ENCODE measurements at places on chromosomes 1 and 21.
A peak's percentile ranks its signal among the peaks of the same experiment; 100 is the strongest.

DNA sequence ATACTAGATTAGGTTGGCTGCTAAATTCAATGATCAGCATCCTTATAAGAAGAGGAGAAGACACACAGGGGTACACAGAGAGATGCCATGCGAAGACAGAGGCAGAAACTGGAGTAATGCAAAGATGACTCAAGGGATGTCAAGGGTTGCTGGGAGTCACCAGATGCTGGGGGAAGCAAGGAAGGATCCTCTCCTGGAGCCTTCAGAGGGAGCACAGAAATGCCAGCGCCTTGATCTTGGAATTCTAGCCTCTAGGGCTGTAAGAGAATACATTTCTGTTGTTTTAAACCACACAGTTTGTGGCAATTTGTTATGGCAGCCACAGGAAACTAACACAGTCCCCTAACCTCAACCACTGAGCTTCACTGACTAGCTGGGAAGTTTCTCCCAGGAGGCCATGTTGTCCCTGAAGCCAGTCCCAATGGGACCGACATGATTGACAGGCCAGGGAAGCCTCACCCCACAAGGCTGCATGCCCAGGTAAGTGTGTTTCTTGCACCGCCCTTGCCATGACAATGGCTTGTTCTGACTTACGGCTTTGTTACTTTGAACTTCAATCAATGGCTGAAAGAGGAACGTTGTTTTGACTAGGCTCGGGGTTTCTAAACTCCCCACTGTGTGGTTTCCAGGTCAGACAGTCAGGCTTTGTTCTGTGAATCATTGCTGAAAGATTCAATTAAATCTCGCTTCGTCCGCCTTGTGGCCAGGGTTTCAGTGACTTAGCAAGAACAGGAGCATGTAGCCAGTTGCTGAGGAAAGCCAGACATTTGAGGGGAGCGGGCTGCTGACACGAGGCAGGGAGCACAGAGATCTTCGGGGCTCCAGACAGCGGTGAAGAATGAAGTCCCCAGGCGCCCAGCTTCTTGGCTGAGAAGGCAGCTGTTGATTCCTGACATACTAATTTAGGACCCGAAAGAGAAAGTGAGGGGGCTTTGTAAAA is 62.3 kb downstream of the RUNX1 start:
- peak; percentile 50 for DNase-seq

- peak; percentile 76 for DNase-seq
These were observed 779 bp upstream of the STK40 start for GRCh38 chr1:36386265-36387140.

DNA sequence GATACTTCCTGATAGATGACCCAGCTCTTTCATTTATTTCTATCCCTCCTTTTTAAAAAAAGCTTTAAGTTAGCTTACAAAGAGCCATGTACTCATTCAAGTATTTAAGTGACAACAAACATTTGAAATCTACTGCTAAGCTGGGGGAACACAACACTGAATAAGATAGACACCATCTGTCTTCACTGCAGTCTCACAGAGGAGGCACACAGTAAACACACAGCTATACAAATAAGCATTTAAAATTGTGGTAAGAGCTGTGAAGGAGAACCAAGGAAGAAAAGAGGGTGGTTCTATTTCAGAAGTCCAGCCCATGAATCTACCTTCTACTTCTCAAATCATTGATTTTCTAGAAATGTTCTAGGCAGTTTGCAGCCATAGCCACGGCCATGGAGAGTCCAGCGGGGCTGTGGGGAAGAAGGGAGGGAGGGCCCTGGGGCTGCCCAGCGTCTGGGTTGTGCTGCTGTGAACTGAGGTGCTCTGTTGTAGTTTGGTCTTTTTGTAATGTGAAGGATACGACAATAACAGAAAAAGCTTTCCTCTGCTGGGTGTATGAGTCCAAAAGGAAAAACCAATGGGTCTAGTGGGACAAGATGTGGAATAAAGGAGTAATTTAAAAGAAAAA is 28.2 kb downstream of the PRDM2 start:
- no peak for DNase-seq

- no peak for DNase-seq
These were observed 2.2 kb upstream of the SSBP3 start for GRCh38 chr1:54408147-54409066.

- DNase-seq = peak; percentile 41
These were observed 12.0 kb downstream of the UBE2Q1 start for GRCh38 chr1:154546264-154547063.

DNA sequence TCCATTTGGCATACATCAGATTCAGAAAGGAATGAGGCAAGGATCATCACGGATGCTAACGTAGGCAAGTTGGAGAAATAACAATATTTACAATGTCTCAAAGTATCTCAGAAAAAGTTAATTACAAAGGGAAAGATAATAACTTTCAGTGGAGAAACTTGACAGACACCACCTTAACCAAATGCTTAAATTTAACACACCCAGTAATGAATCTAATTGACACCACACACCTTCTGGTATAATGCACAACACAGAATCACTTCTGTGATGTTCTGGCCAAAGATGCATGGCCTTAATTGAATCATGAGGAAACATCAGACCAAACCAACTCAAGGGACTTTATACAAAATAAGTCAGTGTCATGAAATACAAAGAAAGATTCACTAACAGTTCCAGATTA is 23.1 kb downstream of the USP48 start:
- no peak for DNase-seq

DNA sequence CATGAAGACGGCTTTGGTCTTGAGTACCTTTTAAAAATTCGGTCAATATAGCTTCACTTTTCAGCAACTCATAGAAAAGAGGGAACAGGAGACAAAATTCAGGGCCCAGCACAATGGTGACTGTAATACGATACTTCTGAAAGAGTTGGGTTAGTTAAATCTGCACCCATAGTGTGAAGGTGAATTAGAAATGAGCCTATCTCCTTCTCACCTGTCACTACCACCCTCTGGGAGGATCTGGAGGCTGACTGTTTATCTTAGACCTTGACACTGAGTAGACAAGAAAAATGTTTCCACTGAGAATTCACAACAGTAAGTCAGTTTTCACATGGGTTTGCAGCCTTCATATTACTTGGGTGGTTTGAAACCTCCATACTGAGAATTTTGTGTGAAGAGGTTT is 57.9 kb upstream of the HMGB4 start:
- no peak for DNase-seq

DNA sequence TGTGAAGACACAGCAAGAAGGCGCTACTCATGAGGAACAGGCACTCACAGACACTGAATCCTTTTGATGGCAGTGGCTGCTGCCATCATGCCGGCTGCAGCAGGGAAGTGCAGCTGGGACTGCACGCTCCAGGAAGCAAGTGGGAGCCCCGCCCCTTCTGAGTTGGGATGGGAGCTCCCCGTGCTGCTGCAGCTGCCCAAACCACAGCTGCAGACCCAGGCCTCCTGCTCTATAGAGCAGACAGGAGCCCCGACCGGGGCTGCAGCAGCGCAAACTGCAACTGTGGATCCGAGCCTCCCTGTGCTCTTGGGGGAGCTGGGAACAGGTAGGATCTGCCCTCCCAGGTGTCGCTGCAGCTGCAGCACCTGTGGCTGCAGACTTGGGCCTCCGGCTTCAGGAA is 65.2 kb upstream of the MARK1 start:
- DNase-seq = no peak

DNA sequence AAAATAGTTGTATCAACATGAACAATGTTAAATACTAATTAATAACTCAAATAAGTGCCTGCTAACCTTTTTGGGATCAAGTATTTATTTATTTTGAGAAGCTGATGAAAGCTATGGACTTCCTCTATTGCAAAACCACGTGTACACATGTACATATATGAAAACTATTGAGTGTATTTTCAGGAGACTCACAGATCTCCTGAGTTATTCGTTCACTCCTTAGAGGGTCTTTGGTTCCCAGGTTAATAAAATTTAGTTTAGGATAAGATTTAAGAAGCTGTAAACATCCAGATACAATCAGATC is 130.5 kb downstream of the DISC1 start:
- DNase-seq = no peak
